Daoy (cell line): ENCODE measurements at places on chromosomes 6 and 20. TPM values are rescaled to one million over a fixed set of nuclear protein-coding genes. Genes with fewer than 3 reads are reported as not detected.

DNA sequence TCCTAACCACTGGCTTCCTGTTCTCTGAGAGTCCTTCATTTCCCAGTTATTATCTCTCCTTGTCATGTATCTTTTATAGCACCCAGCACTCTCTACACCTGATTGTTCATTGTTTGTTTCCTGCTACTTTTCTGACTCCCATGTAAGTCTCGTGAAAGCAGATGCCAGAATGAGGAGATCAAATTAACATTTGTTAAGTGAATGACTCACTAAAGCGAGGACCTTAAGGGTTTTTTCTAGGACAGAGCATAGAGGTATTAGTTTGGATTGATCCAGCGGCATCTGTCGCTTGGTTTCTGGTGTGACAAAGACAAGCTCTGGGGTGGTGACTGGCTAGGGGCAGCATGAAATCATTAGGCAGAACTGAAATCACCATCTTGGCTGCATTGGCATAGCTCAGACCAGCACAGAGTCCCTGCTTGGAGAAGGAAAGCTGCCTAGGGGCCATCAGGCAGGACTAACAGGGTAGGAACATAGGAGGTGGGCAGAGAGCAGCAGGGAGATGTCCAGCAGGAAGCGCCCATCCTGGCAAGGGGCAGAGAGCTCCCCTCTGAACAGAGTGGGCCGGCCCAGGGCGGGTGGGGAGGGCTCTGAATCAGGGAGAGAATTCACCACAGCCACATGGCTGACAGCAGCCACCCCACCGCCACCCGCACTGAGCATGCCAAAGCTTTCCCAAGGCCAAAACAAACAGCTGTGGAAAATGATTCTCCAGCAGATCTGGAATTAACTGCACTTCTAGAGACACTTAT is 97.1 kb upstream of the CEP85L start:
- DNase-seq = peak; percentile 77

DNA sequence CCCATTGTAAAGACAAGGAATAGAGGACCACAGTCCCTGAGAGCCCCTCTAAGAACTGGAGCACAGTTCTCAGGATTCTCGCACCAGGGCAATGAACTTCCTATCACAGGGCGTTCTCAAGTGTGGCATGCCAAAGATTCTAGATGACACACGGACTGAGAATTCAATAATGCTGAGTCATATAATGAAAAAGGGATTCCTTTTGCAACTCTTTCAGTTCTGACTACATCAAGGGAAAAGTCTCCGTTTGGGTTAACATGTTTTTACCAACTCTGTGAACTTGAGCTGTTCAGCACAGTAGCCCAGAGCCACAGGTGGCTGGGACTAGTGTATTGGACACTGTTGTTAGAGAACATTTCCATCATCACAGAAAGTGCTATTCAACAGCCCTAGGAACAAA is 3.4 kb downstream of the MED20 start:
- peak; percentile 90 for DNase-seq

GRCh38 chr6:105713474-105714118 is 310.7 kb upstream of the PREP start:
- no peak for DNase-seq

- DNase-seq = no peak
Measured at GRCh38 chr6:5506149-5506548, 244.8 kb downstream of the FARS2 start.

Gene RNF217
- total RNA-seq = 13.6 and 39.7 TPM in 2 replicates

DNA sequence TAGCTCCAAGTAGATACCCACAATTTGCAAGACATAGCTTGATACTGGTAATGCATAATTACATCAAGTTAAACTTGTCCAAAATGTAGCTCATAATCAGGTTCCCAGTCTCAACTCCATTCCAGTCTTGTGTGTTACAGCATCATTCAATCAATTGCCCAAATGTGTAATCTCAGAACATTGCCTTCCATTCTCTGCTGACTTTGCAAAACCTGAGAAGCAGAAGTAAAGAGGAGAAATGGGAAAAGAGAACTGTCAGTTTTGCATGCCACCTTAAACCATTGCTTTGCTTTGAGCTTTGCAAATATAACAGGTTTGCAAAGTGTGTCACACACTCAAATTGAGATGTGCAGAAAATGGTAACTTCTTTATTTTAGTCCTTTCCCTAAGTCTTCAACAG is 40.3 kb upstream of the CNKSR3 start:
- DNase-seq = no peak

GRCh38 chr20:1537731-1538058 is 19.8 kb downstream of the SIRPD start:
- no peak for DNase-seq

GRCh38 chr20:53098621-53099020 is 126.5 kb downstream of the TSHZ2 start:
- no peak for DNase-seq

Gene FAM83C
- total RNA-seq = not detected in 2 replicates

Gene IL17F
- not detected in 2 replicates for total RNA-seq

- no peak for DNase-seq
Measured at GRCh38 chr6:163148451-163149278, 265.9 kb upstream of the QKI start.

GRCh38 chr6:128278836-128279235 is 241.6 kb downstream of the PTPRK start:
- DNase-seq = no peak

Gene MRPL18
- 223 and 254 TPM in 2 replicates for total RNA-seq

DNA sequence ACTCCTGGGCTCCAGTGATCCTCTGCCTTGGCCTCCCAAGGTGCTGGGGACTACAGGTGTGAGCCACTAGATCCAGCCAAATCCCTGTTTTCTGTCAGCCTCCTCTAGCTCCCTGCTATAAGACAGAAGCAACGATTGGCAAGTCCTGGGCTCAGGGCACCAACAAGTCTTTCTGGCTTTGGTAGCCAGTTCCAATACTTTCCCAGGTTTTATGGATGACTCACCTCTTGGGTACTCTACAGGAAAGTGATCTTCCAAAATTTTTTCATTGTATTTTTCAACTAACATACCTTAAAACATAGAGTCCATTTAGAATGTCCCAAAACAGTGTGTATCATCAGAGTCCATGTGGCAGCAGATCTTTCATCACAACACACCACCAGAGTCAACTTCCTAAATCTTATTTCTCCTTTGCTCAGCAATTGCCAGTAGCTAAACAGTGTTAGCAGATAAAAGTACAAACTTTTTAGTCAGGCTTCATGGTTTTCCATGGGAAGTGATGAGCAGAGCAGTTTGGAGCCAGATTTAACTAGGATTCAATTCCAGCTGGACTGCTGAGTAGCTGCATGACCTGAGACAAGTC is 13.3 kb downstream of the GABBR1 start:
- no peak for DNase-seq

Gene SLC29A1
- 14.7 and 20.4 TPM in 2 replicates for total RNA-seq

- DNase-seq = no peak
Measured at GRCh38 chr6:10407674-10408054, 7.2 kb downstream of the TFAP2A start.

GRCh38 chr6:5941188-5941587 is 65.5 kb downstream of the NRN1 start:
- DNase-seq = peak; percentile 20

DNA sequence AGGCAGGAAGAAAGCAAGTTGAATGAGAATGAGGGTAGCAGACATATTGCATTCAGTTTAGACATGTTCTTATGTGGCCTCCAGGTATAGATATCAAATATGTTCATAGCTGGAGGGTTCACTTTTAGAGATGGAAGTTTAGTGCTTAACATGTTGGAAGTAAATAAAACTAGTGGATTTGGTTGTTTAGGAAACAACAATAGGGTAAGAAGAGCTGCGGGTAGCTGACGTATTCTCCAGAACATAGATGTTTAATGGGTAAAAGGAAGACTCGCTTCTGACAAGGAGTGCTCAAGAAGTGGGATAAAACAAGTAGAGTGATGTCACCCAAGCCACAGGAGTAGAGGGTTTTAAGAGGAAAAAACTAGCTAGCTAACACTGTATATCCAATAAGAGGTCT is 128.4 kb upstream of the COL21A1 start:
- DNase-seq = no peak

Gene AKAP12
- 380 and 396 TPM in 2 replicates for total RNA-seq

GRCh38 chr20:43937591-43937990 is 22.9 kb downstream of the TOX2 start:
- no peak for DNase-seq

DNA sequence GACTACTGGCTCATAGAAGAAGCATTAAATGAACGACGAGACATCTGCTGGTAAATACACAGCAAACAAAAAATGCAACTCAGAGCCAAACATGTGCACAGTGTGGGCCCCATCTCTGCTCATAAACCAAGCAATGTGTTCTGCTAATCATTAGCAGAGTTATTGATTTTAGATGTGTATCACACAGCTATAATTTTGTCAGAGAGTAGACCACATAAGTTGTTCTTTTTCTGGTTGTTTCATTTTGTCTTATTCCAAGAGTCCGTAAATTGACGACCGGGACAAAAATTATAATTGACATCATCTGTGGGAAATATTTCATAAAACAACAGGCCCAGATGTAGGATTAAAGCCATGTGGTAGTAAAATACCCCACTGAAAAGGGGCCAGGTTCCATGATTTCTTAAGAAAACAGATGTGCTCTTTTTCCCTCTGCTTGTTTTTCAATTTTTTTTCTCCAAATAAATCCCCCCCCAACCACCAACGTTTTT is 423.6 kb downstream of the HAO1 start:
- DNase-seq = no peak

Gene MTHFD1L
- 17.8 and 21.6 TPM in 2 replicates for total RNA-seq

Gene PPP1R14C
- total RNA-seq = 12.3 and 17.5 TPM in 2 replicates

GRCh38 chr6:132512342-132512637 is 626 bp downstream of the STX7 start:
- DNase-seq = no peak

DNA sequence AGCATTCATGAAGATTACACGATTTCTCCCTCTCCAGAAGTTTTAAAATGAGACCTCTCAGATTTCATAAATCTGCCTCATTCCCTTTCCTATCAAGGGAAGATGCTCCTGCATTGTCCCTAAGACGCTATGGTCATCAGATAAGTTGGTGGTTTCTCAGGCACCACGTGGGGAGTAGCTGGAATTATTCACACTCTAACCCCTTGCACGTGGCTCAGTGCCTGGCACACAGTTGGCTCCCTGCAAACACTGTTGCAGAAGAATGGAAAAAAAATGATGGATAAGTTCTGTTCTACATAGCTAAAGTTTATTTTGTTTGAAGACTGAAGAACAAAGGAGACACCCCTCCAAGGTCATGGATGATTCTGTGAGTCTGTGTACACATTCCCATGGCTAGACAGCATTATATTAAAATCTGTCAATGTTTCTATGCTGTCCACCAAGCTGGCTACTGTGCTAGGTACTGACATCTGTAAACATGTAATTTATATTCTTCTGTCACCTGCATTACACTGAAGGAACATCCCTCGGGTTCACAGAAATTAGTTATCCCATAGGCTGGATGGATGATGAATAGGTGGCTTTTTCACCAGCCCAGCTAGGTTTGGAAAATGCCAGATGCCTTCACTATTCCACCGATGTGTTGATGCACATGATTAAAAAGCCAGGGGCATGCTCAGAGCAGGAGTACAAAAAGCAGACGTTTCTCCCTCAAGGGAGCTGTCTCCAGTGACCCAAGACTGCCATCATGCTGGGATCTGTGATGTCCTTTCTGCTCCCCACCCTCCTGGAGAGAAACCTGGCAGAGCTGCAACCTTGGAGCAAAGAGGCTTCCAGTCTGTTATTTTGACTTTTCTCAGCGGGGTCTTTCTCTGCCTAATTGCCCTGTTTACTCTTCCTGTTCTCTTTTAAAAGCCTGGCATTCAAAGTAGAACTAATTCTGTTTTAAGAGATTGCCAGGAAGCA is 610.5 kb downstream of the UTRN start:
- no peak for DNase-seq

Gene SOBP
- 1.8 and 2.1 TPM in 2 replicates for total RNA-seq

Gene ANKEF1
- total RNA-seq = 5.2 and 6.6 TPM in 2 replicates
